ENCODE measurements at places on chromosomes 5 and 9.

- DNase-seq, result no peak
These were observed 298.0 kb downstream of the FER start for GRCh38 chr5:109045710-109046109.

- DNase-seq, result no peak
These were observed 97.4 kb downstream of the CACNA1B start for GRCh38 chr9:137974746-137975526.

DNA sequence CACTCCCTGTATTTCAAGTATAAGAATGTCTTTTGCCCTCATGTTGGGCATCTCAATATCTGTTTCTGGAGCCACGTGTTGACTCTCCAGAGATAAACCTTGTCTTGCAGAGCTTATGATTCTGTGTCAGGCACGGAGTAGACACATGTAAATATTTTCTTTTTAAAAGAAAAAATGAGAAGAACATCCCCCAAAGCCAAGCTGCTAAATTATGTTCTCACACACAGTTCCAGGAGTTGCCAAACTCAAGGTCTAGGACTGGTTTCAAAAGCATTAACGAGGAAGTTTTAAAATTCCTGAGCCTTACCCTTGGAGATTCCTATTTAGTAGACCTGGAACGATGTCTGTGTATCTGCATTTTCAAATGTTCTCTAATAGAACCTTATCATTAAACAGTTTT, 1228.3 kb upstream of the WWC1 start:
- DNase-seq, result no peak

GRCh38 chr9:10134266-10134665, 478.5 kb downstream of the PTPRD start:
- no peak for DNase-seq

DNA sequence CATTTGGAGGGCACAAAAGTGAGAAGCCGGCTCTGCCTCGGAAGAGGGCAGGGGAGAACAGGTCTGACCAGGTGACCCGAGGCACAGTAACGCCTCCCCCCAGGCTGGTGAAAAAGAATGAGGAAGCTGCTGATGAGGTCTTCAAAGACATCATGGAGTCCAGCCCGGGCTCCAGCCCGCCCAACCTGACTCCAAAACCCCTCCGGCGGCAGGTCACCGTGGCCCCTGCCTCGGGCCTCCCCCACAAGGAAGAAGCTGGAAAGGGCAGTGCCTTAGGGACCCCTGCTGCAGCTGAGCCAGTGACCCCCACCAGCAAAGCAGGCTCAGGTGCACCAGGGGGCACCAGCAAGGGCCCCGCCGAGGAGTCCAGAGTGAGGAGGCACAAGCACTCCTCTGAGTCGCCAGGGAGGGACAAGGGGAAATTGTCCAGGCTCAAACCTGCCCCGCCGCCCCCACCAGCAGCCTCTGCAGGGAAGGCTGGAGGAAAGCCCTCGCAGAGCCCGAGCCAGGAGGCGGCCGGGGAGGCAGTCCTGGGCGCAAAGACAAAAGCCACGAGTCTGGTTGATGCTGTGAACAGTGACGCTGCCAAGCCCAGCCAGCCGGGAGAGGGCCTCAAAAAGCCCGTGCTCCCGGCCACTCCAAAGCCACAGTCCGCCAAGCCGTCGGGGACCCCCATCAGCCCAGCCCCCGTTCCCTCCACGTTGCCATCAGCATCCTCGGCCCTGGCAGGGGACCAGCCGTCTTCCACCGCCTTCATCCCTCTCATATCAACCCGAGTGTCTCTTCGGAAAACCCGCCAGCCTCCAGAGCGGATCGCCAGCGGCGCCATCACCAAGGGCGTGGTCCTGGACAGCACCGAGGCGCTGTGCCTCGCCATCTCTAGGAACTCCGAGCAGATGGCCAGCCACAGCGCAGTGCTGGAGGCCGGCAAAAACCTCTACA, 11.8 kb downstream of the QRFP start:
- DNase-seq, result no peak

- no peak for DNase-seq
These were observed 42.3 kb upstream of the MCTP1 start for GRCh38 chr5:95327211-95327610.

GRCh38 chr5:82011761-82012160, 39.9 kb downstream of the ATG10 start:
- peak; percentile 12 for DNase-seq

DNA sequence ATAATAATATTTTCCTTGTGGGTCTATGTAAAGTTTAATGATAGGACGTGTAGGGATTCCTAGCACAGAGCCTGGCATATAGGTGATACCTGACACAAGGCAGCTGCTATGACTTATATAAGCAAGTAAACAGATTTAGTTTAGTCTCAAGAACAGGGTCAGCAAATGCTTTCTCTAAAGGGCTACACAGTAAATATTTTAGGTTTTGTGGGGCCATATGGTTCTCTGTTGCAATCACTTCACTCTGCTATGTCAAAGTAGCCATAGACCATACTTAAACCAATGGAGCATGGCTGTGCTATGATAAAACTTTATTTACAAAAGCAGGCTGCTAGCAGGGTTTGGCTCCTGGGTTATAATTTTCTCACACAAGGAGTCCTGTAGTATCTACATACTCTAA, 204.8 kb upstream of the KLF4 start:
- no peak for DNase-seq

DNA sequence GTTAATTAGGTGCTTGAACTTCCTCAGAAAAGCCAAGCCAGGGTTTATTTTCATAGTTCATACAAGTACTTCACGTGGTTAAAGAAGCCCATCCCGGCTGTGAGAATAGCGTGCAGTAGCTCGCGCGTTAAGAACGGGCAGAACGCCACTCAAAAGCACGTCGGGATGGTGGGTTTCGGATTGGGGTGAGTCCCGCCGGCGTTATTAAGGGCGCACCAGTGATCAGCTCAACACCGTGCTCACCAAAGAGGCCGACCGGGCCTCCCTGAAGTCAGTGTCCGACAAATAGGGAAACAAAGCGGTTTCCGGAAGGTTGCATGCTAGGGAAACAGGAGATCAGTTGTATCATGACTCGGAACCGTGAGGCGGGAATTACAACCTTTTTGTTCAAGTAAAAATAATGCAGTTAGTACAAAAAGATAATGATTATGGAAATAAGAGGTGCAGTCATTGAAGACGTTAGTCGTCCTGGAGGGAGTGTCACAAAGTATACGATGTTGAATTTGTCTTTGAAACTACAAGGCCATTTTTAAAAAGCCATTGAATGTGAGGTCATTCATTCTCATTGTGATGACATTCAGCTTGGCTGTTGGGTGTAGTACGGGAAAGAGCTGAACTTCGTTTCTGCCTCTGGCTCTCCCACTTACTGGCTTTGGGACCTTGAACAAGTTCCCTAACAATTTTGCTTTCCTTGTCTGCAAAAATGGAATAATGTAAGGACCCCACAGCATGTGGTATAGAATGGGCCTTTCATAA, 992 bp downstream of the SETD9 start:
- peak; percentile 31 for DNase-seq

DNA sequence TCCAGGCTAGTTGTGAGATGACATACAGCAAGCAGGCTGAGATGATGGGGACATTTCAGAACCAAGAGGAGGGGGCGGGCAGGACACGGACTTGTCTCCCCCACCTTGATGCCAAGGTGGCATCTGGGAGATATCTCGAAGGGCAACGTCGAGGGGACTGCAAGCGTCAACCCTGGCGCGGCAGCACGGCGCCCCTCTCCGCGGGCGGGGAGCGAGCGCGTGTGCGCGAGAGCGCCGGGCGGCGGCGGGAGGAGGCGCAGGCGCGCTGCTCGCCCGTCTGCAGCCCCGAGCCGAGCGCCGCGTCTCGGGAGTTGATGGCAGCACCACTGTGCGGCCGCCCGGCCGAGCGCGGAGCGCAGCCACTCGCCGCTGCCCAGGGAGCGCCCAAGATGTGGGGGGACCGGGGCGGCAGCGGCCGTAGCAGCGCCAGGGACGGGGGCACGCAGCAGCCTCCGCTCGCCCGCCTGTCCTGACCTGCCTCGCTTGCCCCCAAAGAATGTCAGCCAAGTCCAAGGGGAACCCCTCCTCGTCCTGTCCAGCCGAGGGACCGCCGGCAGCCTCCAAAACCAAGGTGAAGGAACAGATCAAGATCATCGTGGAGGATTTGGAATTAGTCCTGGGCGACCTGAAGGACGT, at the start of gene PRR16:
PRR16 (plus strand) TSS at position 310 of the 636 bp plus-strand sequence.
- DNase-seq, result peak; percentile 48

- no peak for DNase-seq
These were observed 12.6 kb downstream of the PSMD5 start for GRCh38 chr9:120830151-120830550.

DNA sequence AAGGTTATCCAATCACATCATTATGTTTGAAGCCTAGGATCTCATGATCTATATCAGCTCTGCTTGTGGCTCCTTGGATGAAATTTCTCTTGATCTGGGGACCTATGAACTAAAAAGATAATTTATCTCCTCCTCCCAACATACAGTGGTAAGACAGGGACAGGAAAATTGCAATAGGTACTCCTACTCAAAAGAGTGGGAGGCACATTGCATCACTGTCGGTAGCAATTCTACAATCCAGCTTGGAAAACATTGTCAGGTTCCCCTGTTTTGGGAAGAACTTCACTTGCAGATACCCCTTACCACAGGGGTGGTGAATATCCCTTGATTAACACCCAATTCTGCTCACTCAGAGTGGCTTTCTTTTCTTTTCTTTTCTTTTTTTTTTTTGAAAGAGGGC, 107.7 kb downstream of the HSPA4 start:
- DNase-seq, result no peak

- no peak for DNase-seq
These were observed 21.0 kb upstream of the CDK7 start for GRCh38 chr5:69213513-69214215.

GRCh38 chr5:44952376-44952775, 143.6 kb downstream of the MRPS30 start:
- no peak for DNase-seq

GRCh38 chr9:109894473-109894872, 114.5 kb downstream of the PALM2AKAP2 start:
- no peak for DNase-seq

- DNase-seq, result no peak
These were observed 196.4 kb upstream of the PTGER4 start for GRCh38 chr5:40483316-40483715.

- no peak for DNase-seq
These were observed 11.1 kb upstream of the AQP3 start for GRCh38 chr9:33458444-33458843.

DNA sequence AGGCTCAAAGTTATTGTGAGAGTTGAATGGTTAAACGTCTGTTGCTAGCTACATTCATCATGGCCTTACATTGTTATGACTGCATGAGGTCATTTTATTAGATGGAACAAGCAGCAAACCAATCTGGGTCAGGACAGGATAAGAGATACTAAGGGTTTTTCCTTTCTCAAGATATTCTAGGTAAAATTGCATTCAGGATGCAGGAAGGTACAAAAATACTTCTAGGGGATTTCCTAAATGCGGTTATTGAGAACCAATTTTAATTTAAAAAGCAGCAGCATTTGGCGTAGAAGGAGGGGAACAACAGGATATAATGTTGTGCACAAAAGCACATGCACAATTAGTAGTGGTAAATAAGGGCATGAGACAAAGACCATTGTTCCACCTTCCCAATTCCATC, 39.2 kb upstream of the LURAP1L start:
- DNase-seq, result no peak

DNA sequence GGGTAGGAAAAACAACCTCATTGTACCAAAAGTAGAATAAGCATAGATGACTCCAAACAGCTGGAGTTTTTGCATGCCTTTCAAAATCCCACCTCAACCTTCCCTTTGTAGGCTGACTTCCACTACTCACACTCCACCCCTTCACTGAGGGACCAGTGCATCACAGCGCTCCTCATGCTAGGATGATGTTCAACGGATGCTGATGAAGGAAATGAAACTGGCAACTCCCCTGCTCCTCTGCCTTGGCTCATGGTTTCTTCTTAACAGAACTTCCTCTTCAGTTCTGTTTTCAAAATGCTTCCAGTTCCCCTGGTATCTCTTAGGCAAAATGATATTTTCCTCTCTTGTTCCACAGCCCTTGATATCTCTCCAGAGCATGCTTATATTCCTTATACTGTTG, 29.0 kb downstream of the LIFR start:
- no peak for DNase-seq

- DNase-seq, result no peak
These were observed 52.1 kb upstream of the CCNG1 start for GRCh38 chr5:163385271-163385670.

GRCh38 chr5:80146046-80146445, 109.8 kb downstream of the SERINC5 start:
- no peak for DNase-seq

DNA sequence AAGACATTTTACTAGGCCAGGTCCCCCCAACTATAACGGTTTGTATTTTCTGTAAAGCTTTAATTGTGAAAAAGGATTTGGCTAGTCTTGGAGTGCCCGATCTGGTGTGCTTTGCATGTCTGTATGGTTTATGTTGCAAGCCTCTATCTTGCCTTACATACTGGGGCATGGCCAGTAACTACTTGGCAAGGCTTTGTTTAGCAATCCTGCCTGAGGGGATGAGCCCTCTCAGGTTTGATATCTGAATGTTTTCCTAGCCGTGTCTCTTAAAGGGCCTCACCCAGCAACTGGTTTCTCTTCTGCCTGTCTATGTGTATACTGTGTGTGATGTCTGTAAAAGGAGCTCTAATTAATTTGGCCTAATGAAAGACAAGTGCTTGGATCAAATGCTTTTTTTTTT, 61.3 kb upstream of the SPINK5 start:
- DNase-seq, result no peak

- peak; percentile 65 for DNase-seq
These were observed 23.4 kb downstream of the PAM start for GRCh38 chr5:102778478-102778877.

DNA sequence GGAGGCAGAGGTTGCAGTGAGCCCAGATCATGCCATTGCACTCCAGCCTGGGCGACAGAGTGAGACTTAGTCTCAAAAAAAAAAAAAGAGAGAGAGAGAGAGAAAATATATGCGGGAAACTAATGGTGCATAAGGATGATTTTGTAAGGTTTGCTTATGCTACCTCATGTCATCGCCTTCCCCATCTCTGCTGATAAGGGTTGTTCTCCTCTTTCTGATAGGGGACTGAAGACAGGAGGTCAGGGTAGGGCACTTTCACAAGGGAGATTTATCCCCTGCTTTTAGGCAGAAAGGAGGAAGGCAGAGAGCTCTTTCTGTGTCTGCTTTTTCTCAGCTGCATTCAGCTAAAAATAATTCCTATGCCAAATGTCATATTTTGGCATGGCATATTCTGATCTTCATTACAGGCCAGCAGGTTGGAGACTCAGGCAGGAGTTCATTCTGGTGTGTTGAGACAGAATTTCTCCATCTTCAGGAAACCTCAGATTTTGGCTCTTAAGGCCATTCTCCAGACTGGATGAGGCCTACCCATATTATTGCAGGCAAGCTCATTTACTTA, 220.2 kb downstream of the AUH start:
- DNase-seq, result no peak

DNA sequence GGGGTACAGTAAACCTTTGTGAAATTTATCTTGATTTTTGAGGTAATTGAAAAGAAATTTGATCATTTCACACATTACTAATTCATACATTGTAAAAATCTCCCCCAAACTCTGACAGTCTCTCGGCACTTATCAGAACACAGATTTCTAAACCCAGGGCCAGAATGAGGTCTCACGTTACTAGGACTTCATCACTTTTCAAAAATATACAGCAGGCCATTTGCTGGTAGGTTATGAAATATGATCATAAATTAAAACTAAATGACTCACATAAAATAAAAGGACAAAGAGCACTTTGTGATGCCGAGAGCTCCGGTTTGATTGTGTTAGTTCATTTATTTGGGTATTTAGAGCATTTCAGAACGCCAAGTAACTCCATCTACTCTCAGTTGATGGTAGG, 17.0 kb downstream of the MSX2 start:
- DNase-seq, result no peak

GRCh38 chr5:170484847-170485615, 18.8 kb upstream of the KCNIP1 start:
- DNase-seq, result no peak

GRCh38 chr5:73440262-73440661, 8.3 kb downstream of the FOXD1 start:
- no peak for DNase-seq
